ENCODE measurements at places on chromosomes 5 and 9. TPM values are rescaled to one million over a fixed set of nuclear protein-coding genes. Genes with fewer than 3 reads are reported as not detected.

Gene ACSL6
- 0.04 TPM for total RNA-seq

Gene PCDH1
- total RNA-seq, result 65.6 TPM

Gene NUTM2G
- not detected for total RNA-seq

Gene PCDHA1
- 2.5 TPM for total RNA-seq

Gene SLC6A7
- total RNA-seq, result not detected

Gene CKMT2
- total RNA-seq, result 0.88 TPM

Gene ADAMTS13
- 24.6 TPM for total RNA-seq

Gene NR6A1
- 206 TPM for total RNA-seq

Gene PCDHA5
- 1.4 TPM for total RNA-seq

Gene PCDHGA7
- not detected for total RNA-seq

Gene PCDHB8
- total RNA-seq, result 3.5 TPM

DNA sequence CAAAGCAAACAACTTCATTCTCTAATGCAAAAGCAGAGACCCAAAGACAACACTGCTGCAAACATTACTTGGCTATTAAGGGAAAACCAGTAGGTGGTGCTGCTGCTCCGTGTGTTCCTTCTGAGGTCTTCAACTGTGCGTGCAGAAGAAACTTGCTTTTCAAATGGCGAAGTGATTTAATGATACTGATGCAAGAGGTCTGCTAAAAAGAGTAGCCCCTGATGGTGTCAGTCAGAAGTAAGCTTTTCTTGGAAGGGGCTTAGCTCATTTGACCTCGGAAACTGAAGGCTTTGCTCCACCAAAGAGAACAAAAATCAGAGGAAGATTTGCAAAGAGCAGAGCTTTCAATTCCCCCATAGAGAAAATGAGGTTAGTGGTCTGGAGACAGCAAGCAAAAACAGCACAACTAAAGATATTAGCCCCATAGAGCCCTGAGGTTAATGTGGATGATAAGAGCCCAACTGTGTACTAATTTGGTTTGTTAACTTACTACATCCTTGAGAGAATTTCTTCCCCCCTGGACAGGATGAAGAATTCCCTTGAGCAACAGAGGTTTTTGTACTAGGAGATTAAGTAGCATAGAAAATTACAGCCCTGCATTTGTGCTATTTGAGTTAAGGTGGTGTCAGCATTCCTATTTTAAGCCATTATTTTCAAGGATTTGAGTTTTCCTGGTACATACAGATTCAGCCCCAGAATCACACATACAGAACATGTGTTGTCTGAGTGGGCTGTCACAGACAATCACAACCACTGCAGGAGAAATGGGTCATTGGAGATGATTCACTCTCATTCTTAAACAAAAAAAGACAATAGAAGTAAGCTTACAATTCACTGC is 153.2 kb upstream of the C9orf72 start:
- no peaks in the 10 kb centered on the region for H3K27me3 ChIP-seq
- H3K36me3 ChIP-seq, result no peaks in the 10 kb centered on the region

- H3K4me1 ChIP-seq, result no peaks in the 10 kb centered on the region
- peak; percentile 89 for DNase-seq
- H3K36me3 ChIP-seq, result no peaks in the 10 kb centered on the region
- no peak overlapping the region for H3K4me3 ChIP-seq
These were observed 7.6 kb upstream of the BARX1 start for GRCh38 chr9:93962561-93963440.

- no peak overlapping the region for H3K4me3 ChIP-seq
- H3K4me1 ChIP-seq, result peaks cover 4% of the 10 kb centered on the region
- DNase-seq, result no peak
- no peak overlapping the region for H3K27ac ChIP-seq
These were observed 386.7 kb downstream of the NTRK2 start for GRCh38 chr9:85056203-85056572.

- H3K4me3 ChIP-seq, result no peak overlapping the region
- DNase-seq, result peak; percentile 26
- H3K4me1 ChIP-seq, result no peaks in the 10 kb centered on the region
- H3K27me3 ChIP-seq, result no peaks in the 10 kb centered on the region
- H3K27ac ChIP-seq, result no peak overlapping the region
These were observed 259.7 kb upstream of the IRX2 start for GRCh38 chr5:3010953-3011763.

DNA sequence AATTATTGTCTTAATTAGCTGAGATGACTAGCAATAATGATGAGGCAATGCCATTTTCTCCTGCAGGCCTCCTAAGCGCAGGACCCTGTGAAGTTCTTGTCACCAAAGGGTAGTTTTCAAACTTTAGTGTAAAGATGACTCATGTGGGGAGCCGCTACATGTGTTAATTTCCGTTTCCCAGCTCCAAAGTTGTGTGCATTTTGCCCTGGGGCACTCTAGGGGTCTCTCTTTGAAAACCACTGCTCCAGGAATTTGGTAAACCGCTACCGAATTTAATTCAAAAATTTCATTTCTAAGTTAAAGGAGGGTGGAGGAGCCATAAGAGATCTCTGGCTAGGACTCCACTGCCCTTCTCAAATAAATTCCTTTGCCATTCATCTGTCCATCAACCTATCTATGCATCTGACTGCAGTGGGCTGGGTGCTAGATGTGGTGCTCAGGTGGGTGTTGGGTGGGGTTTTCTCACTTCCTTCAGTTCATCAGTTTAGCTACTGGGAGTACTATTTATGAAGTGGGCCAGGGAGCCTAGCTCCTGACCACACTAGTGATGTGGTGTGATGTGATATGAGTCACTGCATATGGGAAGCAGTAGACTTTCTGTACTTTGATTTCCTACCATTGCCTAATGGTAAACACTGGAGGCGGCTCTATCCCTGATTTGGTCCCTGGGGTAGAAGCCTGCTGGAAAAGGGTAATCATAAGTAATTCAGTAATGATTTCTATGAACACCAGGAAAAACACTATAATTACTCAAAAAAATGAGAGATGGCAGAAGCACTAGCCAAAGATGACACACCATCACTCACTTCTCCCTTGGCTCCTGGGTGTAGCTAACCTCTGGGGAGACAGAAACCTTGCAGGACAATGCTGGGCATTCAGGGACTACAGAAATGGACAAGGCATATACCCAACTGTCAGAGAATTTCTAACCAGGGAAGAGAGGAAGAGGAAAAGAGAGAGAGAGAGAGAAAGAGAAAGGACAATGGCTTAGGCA is 4.0 kb upstream of the ZSWIM6 start:
- H3K27ac ChIP-seq, result no peak overlapping the region
- H3K4me3 ChIP-seq, result no peak overlapping the region
- peaks cover 36% of the 10 kb centered on the region for H3K27me3 ChIP-seq

- no peaks in the 10 kb centered on the region for H3K36me3 ChIP-seq
- no peaks in the 10 kb centered on the region for H3K27me3 ChIP-seq
- H3K27ac ChIP-seq, result no peak overlapping the region
These were observed 168.2 kb downstream of the SREK1 start for GRCh38 chr5:66312266-66312665.

GRCh38 chr5:20331826-20332225 is 343.8 kb upstream of the CDH18 start:
- no peak overlapping the region for H3K4me3 ChIP-seq
- no peaks in the 10 kb centered on the region for H3K27me3 ChIP-seq
- no peak overlapping the region for H3K27ac ChIP-seq
- H3K4me1 ChIP-seq, result no peaks in the 10 kb centered on the region
- H3K36me3 ChIP-seq, result no peaks in the 10 kb centered on the region
- DNase-seq, result no peak

- no peak for DNase-seq
- H3K4me1 ChIP-seq, result no peaks in the 10 kb centered on the region
- H3K36me3 ChIP-seq, result no peaks in the 10 kb centered on the region
- no peaks in the 10 kb centered on the region for H3K27me3 ChIP-seq
These were observed 544.4 kb downstream of the EFNA5 start for GRCh38 chr5:107126341-107126740.
